ENCODE measurements at places on chromosomes 1 and 21.
A peak's percentile ranks its signal among the peaks of the same experiment; 100 is the strongest.

DNA sequence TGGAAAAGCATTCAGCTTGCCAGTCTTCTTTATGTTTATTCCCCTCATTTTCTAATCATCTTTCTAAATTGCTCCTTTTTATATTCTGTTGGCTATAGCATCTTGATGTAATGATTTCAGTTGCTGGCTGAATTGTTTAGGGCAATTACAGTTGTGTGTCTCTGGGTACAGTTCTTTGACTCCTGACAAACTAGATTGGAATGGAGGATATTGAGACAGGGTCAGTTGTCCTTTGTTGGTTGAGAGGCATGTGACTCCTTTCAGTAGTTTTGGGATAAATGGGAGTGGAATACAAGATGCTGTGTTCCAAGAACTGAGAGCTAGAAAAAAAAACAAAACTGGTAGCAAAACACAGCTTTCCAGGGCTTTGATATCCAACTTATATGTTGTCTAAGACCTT is 1.5 kb downstream of the CENPF start:
- H3K4me3 ChIP-seq = peak overlapping the region; percentile 87
- H3K27ac ChIP-seq = peak overlapping the region; percentile 85
- H3K27me3 ChIP-seq = no peaks in the 10 kb centered on the region
- H3K36me3 ChIP-seq = peaks cover 37% of the 10 kb centered on the region
- peaks cover 29% of the 10 kb centered on the region for H3K4me1 ChIP-seq
- no peak for DNase-seq

DNA sequence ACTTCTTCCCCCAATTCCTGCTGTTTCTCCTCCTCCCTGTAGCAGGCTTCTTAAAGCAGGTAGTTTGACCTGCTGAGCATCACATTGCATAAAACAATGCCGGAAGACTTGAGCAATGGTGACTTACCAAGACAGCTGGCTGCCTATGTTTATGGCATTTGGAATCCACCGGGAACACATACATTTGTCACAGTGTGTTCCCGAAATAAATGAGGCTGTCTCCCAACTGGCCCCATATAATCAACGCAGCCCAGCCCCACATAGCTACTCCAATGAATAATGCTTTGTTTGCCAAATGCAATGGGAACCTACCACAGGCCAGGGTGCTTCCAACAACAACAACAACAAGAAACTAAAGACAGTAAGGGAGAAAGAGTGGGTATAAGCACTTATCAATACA is 186.1 kb upstream of the MAP1LC3C start:
- H3K4me3 ChIP-seq = no peak overlapping the region
- no peak overlapping the region for H3K27ac ChIP-seq
- H3K36me3 ChIP-seq = no peaks in the 10 kb centered on the region

GRCh38 chr1:114428083-114428754 is 82.8 kb downstream of the TRIM33 start:
- H3K36me3 ChIP-seq = peaks cover 25% of the 10 kb centered on the region
- H3K27me3 ChIP-seq = no peaks in the 10 kb centered on the region
- no peaks in the 10 kb centered on the region for H3K4me1 ChIP-seq
- H3K27ac ChIP-seq = no peak overlapping the region
- DNase-seq = peak; percentile 1

DNA sequence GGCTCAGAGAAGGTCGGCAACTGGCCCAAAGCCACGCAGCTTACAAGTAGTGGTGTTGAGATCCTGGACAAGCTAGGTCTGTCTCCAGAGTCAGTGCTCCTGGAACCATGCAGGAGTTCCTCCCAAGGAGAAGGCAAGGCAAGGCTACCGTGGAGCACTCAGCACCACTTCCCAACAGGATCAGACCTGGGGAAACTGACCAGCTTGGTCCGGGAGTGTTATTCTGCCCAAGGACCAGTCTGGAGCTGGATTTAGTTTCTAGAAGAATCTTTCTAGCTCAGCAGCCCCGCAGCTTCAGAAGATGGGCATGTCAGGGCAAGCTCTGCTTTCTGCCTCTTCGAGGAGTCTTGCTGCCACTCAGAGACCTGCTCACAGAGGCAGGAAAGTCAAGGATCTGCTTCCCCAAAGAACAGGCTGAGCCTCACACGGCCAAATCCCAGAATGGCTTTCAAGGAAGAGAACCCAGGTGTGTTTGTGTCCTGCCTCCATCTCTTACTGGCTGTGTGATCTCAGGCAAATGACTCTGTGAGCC is 302.8 kb downstream of the MATN1 start:
- H3K27me3 ChIP-seq = peaks cover 94% of the 10 kb centered on the region
- DNase-seq = no peak
- no peaks in the 10 kb centered on the region for H3K36me3 ChIP-seq

GRCh38 chr1:106325600-106325999 is 730.9 kb upstream of the PRMT6 start:
- H3K4me3 ChIP-seq = no peak overlapping the region
- no peaks in the 10 kb centered on the region for H3K4me1 ChIP-seq
- no peaks in the 10 kb centered on the region for H3K36me3 ChIP-seq
- H3K27ac ChIP-seq = no peak overlapping the region

DNA sequence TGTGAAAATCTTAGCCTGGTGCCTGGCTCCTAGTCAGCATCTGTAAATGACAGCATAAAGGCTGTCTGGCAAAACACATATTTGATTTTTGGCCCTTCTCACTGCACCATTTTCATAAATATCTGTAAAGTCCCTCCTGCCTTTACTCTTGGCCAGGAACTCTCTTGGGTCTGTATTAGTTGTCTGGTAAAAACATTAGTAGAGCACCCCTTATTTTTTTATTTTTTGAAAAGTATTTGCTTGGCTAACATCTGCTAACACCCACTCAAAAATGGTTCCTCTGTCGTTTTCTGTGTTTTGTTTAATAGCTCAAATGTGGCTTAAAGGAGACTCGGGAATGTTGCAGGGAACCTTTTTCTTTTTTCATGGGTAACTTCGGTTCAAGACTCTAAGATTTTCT is 293.4 kb downstream of the HMCN1 start:
- no peaks in the 10 kb centered on the region for H3K27me3 ChIP-seq
- no peak overlapping the region for H3K4me3 ChIP-seq
- H3K27ac ChIP-seq = no peak overlapping the region
- DNase-seq = no peak
- no peaks in the 10 kb centered on the region for H3K4me1 ChIP-seq
- no peaks in the 10 kb centered on the region for H3K36me3 ChIP-seq

DNA sequence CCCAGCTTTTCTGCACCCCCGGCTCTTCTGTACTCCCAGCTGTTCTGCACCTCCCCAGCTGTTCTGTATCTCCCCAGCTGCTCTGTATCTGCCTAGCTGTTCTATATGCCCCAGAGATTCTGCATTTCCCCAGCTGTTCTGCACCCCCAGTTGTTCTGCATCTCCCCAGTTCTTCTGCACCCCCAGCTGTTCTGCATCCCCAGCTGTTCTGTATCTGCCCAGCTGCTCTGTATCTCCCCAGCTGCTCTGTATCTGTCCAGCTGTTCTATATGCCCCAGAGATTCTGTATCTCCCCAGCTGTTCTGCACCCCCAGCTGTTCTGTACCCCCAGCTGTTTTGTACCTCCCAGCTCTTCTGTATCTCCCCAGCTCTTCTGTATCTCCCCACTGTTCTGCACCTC is 41.1 kb downstream of the UMODL1 start:
- H3K4me3 ChIP-seq = no peak overlapping the region
- H3K27me3 ChIP-seq = peaks cover 38% of the 10 kb centered on the region
- peaks cover 3% of the 10 kb centered on the region for H3K4me1 ChIP-seq
- no peaks in the 10 kb centered on the region for H3K36me3 ChIP-seq

- no peak for DNase-seq
- H3K27ac ChIP-seq = no peak overlapping the region
- H3K4me1 ChIP-seq = no peaks in the 10 kb centered on the region
- no peaks in the 10 kb centered on the region for H3K27me3 ChIP-seq
These were observed 437.0 kb downstream of the SIPA1L2 start for GRCh38 chr1:232192781-232193450.

DNA sequence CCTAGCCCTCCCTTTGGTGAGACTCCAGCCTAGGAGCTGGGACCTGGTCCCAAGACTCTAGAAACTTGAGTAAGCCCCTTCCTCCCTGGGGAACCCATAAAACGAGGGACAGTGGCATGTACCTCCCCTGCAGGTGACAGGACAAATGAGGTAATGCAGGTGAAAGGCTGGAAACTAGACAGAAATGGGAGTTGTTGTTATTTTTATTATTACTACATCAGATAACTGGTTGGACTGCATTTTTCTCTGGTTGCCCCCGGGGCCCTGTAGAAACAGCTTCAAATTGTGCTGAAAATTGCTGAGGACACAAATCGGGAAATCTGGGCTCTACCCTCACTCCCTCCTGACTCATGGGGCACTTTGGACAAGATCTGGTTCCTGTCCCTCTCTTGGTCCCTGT is 132.3 kb upstream of the WNT4 start:
- no peak overlapping the region for H3K27ac ChIP-seq
- H3K4me3 ChIP-seq = no peak overlapping the region
- H3K4me1 ChIP-seq = peaks cover 13% of the 10 kb centered on the region

DNA sequence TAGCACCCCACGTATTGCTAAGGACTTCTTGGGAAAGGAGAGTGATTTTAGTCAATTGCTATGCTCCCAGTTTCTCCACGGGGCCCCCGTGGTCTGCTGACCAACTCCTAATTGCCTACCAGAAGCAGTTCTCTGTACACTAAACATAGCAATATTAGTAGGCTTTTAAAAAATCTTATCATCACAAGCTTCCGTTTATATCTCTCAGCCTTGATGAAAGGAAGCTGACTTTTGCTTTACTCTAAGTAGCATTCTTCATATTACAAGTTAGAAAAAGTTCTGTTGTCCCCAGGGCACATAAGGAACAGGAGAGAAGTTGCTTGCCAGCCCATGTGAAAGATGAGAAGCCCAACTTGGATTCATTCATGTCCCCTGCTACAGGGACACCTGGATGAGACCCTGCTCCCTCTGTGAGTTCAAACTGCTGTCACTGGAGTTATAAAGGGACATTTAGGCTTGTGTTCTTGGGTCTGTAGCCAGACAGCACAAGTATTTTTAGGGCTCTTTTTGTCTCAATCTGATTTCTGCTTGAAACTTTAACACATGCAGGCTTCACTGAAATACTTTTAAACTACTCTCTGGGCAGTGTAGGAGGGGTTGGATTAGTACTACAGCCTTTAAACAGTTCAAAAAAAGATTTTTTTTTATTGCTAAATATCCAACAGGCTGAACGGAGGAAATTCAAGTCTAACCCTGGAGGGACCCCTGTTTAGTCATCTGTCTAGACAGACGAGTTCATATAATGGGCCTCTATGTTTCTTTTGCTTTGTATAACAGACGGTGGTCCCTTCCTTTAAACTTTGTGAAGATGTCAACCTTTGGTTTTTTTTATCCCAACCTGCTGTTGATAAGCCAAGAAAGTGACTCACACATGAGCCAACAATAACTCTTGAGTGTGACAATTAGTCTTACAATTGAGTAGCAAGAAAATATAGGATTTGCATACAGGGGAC is 29.5 kb downstream of the TGFB2 start:
- no peaks in the 10 kb centered on the region for H3K27me3 ChIP-seq
- H3K4me3 ChIP-seq = peak overlapping the region; percentile 5
- H3K4me1 ChIP-seq = peaks cover 81% of the 10 kb centered on the region
- H3K27ac ChIP-seq = peak overlapping the region; percentile 83

DNA sequence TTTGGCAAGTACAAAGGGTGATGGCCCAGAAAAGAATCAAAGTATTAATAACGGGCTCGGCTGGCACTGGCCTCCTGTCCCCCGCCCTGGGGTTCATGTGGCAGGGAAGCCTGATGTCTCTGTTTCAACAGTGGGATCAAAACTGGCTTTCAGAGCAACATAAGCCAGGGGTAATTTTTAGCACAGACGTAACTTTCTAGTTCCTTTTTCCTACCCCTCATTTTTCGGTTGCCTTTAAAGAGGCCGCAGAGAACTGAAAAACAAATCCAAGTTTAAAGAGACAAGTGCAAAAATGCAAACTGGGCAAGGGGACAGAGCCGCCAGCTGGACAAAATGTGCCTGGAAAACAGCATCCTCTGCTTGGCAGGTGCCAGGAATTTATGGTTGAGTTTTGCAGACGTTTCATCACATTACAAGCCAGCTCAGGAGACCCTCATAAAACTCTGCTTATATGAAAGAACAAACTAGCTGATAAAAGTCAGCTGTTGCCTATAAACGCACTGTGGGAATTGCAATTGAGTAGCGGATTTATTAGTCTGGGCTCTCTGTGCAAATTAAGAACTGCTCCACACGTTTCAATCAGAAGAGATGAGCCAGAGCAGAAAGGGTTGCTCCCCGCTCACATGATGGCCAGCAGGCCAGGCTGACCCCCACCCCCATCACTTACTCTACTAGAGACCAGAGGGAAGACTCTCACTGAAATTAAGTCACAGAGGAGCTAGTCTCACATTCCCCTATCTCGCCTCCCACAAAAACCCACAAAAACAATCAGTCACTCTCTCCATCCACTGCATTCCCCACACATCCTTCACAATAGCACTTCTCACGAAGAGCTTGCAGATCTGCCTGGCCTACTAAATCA is 15.8 kb upstream of the CDCA8 start:
- H3K36me3 ChIP-seq = no peaks in the 10 kb centered on the region
- no peak overlapping the region for H3K27ac ChIP-seq
- DNase-seq = no peak
- no peaks in the 10 kb centered on the region for H3K4me1 ChIP-seq
- peaks cover 31% of the 10 kb centered on the region for H3K27me3 ChIP-seq

GRCh38 chr1:21255284-21255942 is 34.9 kb downstream of the ECE1 start:
- no peaks in the 10 kb centered on the region for H3K27me3 ChIP-seq
- H3K4me3 ChIP-seq = no peak overlapping the region
- DNase-seq = peak; percentile 85
- H3K36me3 ChIP-seq = peaks cover 21% of the 10 kb centered on the region
- no peak overlapping the region for H3K27ac ChIP-seq

GRCh38 chr1:36792292-36792691 is 242.0 kb downstream of the GRIK3 start:
- H3K36me3 ChIP-seq = no peaks in the 10 kb centered on the region
- peaks cover 92% of the 10 kb centered on the region for H3K27me3 ChIP-seq
- H3K27ac ChIP-seq = no peak overlapping the region
- no peak overlapping the region for H3K4me3 ChIP-seq

DNA sequence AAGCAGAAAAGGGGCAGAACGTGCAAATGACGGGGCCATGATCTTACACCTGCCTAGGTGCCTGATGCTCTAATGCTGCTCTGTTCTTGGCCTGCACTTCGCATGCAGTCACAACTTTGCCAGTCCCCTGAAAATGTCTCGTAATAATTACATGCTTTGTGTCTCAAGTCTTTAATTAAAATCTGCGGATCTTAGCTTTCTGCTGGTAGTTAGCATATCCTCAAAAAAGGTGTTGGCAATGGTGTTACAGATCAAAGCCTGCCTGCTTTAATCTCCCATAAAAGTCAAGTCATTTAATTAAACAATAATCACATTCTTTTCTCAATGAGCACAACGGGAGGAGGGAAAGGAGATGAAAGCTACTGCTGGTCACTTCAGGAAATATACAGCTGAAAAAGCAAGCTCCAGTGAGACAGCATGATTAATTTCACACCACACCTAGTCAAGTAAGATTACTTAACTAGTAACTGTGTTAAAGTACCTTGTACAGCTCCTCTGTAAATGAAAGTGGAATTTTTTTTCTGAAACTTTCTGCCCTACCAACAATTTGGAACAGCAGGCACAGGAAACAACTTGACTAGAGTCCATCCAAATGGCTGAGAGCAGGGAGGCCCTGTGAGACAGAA is 45.8 kb downstream of the STX6 start:
- DNase-seq = no peak
- H3K27ac ChIP-seq = no peak overlapping the region
- no peaks in the 10 kb centered on the region for H3K4me1 ChIP-seq
- H3K36me3 ChIP-seq = peaks cover 14% of the 10 kb centered on the region

- no peaks in the 10 kb centered on the region for H3K36me3 ChIP-seq
- H3K4me3 ChIP-seq = no peak overlapping the region
- DNase-seq = no peak
- peaks cover 30% of the 10 kb centered on the region for H3K27me3 ChIP-seq
- H3K4me1 ChIP-seq = no peaks in the 10 kb centered on the region
These were observed 63.7 kb upstream of the ABCG1 start for GRCh38 chr21:42155045-42155855.
